Mammary epithelial cell (primary cell): ENCODE measurements at places on chromosomes 11 and 22. TPM values are rescaled to one million over a fixed set of nuclear protein-coding genes. Genes with fewer than 3 reads are reported as not detected.
A peak's percentile ranks its signal among the peaks of the same experiment; 100 is the strongest.

GRCh38 chr22:48867891-48868290 lies 959.8 kb downstream of the BRD1 start:
- DNase-seq = no peak

DNA sequence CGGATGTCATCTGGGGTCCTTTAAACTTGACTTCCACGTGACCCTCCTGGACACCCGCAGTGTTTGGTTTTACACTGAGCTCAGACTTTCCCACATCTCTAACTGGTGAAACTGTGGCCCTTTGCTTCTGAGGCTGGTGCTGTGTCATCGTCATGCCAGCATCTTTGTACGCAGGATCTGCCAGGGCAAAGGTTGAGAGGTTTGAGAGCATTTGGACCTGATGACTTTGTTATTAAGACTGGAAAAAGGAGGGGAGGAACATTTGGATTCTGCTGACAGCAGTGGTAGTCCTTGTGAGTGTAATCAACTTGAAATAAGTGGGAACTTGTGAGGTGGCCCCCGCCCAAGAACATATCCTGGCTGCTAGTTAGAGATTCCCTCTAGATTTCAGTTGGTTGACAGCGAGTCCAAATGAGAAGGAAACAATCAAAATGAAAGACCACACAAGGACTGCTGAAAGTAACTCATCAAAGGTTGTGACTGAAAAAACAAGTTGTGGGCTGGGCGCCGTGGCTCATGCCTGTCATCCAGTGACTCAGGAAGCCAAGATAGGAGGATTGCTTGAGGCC lies 102.5 kb downstream of the KIAA1671 start:
- DNase-seq = no peak

- DNase-seq = no peak
Observed at GRCh38 chr22:38051261-38051660, 5.9 kb upstream of the PICK1 start.

The OR56A1 gene
- total RNA-seq = not detected

DNA sequence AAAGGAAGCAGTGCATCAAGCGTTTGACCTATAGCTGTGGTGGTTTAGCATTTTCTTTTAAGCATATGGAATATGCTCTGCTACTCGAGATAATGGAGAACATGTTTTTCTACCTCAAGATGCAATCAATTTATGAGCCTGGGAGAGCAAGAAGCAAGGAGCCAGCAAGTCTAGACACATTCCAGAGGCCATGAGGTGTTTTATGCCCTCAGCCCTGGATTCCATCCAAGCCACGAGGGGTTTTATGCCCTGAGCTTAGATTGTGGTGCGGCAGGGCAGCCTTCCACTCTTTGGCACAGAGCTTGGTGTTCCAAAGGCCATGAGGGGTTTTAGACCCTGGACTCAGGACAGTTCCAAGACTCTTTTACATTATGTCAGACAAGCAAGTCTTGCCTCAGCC lies 11.7 kb upstream of the DNAJB13 start:
- DNase-seq = peak; percentile 28

DNA sequence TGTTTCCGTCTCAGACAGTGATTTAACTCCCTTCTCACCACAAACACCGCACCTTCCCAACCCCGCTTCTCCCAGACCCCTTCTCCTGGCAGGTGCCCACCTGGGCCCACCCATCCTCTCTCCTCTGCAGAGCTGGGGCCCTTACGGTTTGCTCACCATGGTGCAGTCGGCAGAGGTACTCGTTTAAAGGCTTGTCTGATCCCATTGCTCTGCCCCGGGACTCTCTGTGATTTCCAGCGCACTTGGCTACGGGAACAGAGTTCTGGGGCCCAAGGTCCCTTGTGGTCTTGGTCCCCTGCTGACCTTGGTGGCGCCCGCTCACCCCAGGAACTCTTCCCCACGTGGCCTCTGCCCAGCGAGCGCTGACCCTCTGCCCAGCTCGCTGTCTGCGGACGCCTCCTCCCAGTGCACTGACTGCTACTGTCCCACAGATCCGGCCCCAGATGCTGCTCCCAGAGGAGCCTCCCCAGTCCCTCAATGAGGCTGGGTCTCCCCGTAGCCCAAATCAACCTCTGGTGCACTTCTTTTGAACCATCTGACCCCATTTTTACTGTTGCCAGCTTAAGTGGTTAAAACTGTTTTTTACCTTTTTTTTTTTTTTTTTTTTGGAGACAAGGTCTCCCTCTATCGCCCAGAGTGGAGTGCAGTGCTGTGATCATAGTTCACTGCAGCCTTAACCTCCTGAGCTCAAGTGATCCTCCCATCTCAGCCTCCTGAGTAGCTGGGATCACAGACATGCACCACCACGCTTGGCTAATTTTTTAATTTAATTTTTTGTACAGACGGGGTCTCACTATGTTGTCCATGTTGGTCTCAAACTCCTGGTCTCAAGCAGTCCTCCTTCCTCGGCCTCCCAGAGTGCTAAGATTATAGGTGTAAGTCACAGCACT lies 21.3 kb upstream of the CTSD start:
- DNase-seq = no peak

The C11orf42 gene
- not detected for total RNA-seq

DNA sequence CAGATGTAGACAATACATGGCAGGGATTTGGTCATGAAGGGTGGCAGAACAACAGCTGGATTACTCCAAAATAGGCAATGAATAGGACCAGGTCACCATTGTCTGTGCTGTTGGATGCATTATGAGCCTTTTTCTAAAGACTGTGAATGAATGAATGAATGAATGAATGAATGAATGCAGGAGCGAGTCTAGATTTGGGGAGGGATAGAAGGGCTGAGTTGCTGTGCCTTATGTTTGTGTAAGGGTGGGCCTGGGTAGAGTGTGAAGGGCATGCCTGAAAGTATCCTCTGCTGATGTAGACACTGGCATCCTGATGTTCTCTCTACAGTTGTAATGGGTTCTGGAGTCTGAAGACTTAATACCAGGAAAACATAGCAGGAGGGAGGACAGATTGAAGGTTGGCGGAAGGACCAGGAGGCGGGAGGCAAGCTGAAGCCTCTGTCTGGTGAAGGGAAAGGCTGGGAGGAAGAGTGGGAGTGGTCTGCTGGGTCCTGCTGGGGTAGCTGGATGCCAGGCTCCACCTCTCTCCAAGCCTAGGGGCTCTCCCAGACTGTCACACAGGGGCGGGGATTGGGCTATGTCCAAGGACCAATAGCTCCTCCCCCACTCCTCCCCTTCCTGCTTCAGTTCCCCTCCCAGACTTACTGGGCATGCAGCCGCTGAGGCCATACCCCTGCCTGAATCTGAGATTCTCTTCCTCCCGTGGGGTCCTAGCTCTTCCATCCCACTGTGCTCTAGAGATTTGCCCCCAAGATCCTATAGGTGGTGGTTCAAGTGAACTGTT lies 4.8 kb downstream of the TRIM3 start:
- peak; percentile 19 for DNase-seq

- DNase-seq = no peak
Observed at GRCh38 chr11:587978-588380, 11.7 kb downstream of the PHRF1 start.

DNA sequence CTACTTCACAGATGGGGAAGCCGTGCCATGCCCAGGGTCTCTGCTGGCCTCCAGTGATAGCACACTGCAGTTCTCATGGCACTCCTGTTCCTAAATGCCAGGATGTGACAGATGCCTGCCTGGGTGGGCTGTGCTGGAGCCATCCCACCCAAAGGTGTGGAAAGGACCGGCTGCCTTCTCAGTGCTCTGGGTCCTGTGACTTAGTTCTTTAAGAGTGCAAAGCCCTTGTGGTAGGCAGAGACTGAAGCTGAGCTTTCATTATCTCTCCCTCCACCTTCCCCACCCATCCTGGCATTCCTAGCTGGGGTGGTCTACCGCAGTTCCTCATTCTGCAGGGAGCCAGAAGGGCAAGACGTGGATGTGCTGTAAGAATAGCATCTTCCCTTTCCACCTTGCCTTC lies 150.1 kb downstream of the CEP164 start:
- DNase-seq = no peak

- no peak for DNase-seq
Observed at GRCh38 chr22:49692499-49693225, 135.0 kb downstream of the BRD1 start.

GRCh38 chr11:78370406-78371172 lies 47.0 kb downstream of the GAB2 start:
- DNase-seq = no peak

DNA sequence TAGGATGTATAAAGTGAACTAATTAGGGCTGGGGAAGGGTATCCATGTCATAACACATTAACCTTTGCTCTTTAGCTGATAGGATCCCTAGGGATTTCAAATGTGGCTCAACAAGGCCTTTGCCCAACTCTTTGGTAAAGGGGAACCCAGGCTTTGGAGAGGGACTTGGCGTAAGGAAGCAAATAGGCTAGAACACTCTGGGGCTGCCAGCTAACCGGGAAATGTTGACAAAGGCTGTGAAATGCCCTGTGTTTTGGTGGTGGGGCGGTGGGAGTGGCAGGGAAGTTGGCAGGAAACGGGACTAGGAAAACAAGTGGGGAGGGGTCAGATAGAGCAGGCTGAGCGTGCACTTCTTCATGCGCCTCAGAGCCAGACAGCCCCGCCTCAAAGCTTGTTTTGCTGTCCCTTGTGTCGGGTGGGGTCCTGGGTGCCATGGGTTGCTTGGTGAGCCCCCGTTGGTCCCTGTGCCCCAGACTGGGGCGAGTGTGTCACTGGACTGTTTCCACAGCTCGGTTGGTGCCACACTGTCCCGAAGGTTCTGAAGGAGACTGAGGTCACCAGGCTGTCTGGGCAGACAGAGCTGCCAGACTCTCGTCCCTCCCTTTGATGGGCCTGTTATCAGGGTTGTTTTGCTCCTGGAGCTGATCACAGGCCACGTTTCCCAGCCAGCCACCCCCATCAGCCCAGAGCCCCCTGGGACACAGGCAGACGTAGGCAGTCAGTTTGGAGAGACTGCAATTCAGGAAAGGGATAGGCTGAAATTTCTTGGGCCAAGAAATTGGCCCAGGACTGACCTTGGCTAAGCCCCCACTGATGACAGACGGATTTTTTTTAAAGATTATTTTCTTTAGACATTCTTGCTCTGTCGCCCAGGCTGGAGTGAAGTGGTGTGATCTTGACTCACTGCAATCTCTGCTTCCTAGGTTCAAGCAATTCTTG lies 19.6 kb downstream of the KCTD21 start:
- no peak for DNase-seq

DNA sequence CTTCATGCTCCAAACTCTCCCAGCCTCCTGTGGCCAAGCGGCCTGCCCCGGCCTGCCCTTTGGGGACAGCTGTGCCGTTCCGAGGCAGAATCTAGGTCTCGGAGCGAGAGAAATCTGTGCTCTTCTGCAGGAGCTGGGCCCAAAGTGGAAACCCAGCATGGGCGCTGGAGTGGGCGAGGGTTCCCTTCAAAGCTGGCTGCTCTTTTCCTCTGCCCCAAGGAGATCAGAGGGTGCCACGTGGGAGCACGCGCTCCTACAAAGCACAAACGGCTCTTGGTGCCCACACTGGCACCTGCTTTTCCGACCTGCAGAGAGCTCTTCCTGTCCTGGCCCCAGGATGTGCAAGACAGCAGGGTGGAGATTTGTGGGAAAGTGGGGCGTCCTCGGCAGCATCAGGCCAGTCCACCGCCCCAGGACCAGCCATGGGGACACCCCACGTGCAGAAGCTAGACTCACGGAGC lies 6.9 kb downstream of the OSBPL5 start:
- DNase-seq = no peak

DNA sequence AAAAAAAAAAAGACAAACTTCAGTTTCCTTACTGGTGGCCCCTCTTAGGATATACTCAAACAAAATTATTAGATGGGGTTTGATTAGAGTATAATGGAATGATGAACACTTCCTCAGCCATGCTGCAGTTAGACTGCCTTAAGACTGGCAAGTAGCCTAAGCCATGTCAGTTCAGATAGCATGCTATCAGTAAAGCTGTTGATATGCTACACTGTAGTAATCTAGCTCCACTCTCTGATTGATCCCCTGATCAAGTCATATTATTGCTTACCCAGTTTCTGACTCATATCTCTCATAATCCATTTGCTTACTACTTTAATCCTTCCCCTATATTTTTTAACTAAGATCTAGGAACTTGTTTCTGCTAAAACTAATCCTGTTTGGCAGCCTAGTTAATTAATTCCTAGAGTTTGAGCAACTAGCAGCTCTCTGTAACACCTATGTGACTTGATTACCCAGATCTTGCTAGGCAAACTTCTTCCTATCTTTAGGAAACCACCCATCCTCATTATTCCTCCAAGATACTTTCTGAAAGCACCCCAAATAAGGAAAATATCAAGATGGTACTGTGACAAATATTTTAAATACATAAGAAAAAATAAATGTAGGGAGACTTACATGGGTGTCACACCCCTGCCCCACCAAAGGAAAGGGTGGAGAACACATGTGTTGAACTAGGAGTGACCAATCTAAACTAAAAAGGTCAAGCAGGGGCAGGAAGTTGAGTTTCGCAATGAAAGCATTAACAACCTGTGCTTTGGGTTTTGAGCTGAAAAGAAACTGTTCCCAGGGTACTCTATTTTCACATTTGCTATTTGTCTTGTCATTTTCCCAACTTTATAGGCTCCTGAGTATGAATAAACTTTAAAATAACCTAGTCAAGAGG lies 43.2 kb downstream of the PIK3C2A start:
- DNase-seq = peak; percentile 3

GRCh38 chr11:44143987-44144909 lies 48.8 kb downstream of the EXT2 start:
- no peak for DNase-seq

GRCh38 chr11:10885703-10886363 lies 28.0 kb upstream of the ZBED5 start:
- no peak for DNase-seq

DNA sequence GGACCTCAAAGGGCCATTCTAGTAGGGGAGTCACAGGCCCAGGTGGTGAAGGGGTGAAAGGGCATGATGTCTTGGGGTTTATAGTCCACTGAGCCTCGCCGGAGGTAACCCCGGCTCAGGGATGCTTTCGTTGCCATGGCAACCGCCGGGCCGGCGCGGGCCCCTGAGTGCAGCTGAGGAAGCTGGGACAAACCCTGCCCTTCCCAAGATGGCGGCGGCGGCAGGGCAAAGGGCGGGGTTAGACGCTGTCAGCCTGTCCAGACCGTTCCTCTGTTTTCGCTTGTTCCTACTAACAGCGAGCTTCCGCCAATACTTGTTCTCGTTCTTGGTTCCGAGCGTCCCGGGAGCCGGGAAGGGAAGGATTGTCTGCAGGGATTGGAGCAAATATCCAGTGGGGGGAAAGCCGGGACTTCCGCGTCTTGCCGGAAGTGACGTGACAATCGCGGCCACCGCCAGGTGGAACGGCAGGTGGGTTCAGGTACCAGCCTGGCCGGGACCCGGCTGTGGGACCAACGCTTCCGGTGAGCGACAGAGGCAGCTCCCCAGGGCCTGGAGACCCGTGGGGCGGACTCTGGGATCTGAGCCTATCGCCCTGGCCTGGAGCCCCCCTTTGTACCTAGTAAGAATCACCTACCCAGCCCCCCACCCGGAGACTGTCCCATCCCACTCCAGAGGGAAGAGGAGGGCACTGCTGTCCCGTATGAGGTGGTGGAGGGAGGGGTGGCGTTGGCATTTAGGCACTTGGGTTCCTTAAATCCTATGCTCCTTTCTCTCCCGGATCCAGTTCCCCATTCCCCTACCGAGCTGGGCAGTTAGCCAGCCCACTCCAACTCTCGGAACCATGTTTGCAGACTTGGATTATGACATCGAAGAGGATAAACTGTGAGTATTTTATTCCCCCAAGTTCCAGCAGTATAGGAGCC lies at the start of gene PICK1:
TSS of gene PICK1 (plus strand) at position 436 of the 923 bp plus-strand sequence. CDS start at position 842, 406 bp downstream.
- peak; percentile 93 for DNase-seq
